ENCODE measurements at places on chromosomes 12 and 14. TPM values are rescaled to one million over a fixed set of nuclear protein-coding genes. Genes with fewer than 3 reads are reported as not detected.

Gene PLCZ1
- total RNA-seq: not detected

Gene ASCL1
- total RNA-seq: not detected

Gene GALNT9
- total RNA-seq: not detected

Gene WDHD1
- total RNA-seq: 47.1 TPM

Gene KRT75
- total RNA-seq: 38.5 TPM
